ENCODE measurements at places on chromosomes 3 and 15. TPM values are rescaled to one million over a fixed set of nuclear protein-coding genes. Genes with fewer than 3 reads are reported as not detected.

The GP9 gene
- polyA plus RNA-seq, result 0.42 TPM

GRCh38 chr3:100087198-100087597 is 27.1 kb downstream of the FILIP1L start:
- no peak for DNase-seq

The CCDC13 gene
- 0.67 TPM for polyA plus RNA-seq

GRCh38 chr15:83248151-83249029 is 36.1 kb downstream of the BNC1 start:
- DNase-seq, result peak; percentile 60

The VEPH1 gene
- 0.63 TPM for polyA plus RNA-seq

The CASR gene
- polyA plus RNA-seq, result not detected

The CCR8 gene
- polyA plus RNA-seq, result not detected

DNA sequence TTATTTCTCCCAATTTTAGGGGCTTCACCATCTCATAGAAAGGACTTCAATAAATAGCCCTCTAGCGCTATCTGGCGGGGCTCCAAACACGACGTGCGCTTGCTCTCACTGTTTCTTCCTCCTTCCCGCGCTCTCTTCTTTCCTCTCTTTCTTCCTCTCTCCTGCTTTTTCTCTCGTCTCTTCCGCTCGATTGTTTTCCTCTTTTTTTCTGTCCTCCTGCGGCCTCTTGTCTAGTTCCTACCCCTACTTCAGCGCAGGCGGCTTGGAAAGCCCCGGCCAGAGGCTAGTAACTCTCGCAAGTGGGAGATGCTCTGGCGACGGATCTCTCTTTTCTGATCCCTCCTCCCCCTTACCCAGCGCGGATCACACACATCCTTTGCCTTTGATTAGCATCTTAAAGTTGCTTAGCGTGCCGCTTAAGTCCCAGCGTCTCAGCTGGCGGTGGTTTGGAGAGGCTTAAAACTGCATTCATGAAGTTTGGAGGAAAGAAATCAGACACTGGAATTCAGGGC is 6.2 kb upstream of the MEIS2 start:
- no peak for DNase-seq

DNA sequence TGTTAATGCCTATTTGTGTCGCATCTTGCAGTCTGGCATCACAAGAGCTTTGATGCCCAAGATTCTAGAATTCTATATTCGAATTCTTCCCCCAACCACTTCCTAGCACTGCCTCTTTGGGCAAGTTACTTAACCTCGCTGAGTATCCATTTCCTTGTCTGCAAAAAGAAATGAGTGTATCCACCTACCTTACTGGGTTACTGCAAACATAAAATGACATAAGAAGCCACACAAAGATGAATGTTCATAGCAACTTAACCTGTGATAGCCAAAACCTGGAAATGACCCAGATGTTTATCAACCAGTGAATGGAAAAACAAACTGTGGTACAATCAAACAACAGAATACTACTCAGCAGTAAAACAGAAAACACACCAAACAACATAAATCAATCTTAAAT is 24.9 kb downstream of the RFTN1 start:
- no peak for DNase-seq

The ESYT3 gene
- polyA plus RNA-seq, result 20.7 TPM

The GOLGA6L9 gene
- polyA plus RNA-seq, result 3.9 TPM

DNA sequence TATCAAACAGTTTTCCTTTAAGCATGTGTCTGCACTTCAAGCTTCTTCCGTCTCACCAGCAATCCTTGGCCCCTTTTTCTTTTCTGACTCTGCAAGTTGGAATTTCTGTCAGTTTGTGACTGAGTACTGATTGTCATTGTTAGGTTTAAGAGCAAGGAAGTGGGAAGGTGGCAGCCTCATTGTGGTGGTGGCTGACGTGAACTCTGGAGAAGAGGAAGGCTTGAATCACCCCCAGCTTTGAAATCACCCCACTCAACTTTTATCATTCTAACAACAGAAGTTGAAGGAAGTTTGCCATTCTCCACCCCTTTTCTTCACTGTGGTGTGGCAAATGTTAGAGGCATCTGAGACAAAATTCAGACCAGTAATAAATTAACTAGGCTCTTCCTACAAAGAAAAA is 231.6 kb upstream of the AGTR1 start:
- DNase-seq, result no peak

GRCh38 chr15:67127965-67128364 is 62.6 kb downstream of the SMAD3 start:
- DNase-seq, result no peak

- DNase-seq, result no peak
Measured at GRCh38 chr3:115975353-115975752, 352.0 kb downstream of the GAP43 start.

GRCh38 chr3:188280627-188281026 is 126.7 kb downstream of the LPP start:
- no peak for DNase-seq

DNA sequence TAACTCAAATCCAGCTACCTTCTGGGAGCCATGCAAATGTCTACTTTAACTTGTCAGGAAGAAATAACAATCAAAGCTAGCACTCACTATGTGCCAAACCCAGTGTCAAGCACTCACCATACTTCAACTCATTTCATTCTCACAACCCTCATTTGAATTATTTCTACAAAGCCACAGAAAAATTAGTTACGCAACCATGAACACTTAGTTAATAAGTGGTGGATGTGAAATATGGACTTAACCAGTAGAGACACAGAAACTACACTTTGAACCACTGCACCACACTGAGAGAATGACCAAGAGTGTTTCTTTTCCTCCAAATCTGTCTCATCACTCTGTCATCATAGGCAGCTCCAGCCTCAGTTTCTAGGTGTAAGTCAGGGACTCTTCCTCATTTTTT is 91.0 kb upstream of the MBNL1 start:
- DNase-seq, result no peak

DNA sequence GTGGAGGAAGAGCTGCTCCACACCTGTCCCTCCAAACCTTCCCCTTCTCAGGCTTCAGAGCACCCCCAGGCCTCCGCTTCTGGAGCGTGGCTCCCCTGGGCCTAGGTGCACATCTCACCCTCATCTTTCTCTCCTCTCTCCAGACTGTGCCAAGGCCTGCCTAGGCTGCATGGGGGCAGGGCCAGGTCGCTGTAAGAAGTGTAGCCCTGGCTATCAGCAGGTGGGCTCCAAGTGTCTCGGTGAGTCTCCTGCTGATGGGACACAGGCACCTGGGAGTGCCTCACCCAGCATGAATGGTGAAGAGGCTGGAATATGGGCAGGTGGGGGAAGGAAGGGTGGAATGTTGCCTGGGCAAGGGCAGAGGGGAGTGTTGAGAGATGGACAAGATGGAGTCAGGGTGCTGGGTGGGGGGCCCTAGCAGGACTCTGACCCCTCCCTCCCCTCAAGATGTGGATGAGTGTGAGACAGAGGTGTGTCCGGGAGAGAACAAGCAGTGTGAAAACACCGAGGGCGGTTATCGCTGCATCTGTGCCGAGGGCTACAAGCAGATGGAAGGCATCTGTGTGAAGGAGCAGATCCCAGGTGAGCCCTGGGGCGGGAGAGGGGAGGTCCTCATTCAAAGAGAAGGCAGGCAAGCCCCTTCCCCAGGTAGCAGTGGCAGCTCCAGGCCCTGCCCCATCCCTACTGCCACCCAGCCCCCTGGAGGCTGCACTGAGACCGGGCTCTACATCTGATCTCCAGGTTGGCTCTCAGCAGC is 9.1 kb downstream of the PRRT3 start:
- DNase-seq, result no peak

GRCh38 chr3:36494461-36495109 is 114.3 kb downstream of the STAC start:
- no peak for DNase-seq

The DOCK3 gene
- polyA plus RNA-seq, result 0.15 TPM

The GRK7 gene
- polyA plus RNA-seq, result 0.10 TPM

Data from forelimb muscle (tissue), 1 donor.